ENCODE measurements at places on chromosomes 11 and 22.

GRCh38 chr11:10639350-10639749 is 54.2 kb downstream of the IRAG1 start:
- DNase-seq, result no peak

DNA sequence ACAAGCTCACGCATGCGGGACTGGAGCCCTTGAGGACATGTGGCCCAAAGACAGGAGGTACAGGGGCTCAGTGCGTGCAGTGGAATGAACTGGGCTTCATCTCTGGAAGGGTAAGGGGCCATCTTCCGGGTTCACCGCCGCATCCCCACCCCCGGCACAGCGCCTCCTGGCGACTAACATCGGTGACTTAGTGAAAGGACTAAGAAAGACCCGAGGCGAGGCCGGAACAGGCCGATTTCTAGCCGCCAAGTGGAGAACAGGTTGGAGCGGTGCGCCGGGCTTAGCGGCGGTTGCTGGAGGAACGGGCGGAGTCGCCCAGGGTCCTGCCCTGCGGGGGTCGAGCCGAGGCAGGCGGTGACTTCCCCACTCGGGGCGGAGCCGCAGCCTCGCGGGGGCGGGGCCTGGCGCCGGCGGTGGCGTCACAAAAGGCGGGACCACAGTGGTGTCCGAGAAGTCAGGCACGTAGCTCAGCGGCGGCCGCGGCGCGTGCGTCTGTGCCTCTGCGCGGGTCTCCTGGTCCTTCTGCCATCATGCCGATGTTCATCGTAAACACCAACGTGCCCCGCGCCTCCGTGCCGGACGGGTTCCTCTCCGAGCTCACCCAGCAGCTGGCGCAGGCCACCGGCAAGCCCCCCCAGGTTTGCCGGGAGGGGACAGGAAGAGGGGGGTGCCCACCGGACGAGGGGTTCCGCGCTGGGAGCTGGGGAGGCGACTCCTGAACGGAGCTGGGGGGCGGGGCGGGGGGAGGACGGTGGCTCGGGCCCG is at the start of gene MIF:
Gene MIF (plus strand): TSS at position 439 of the 765 bp plus-strand sequence. CDS start 92 bp downstream, at position 531.
- DNase-seq, result peak; percentile 95

GRCh38 chr22:50150161-50151129 is 20.1 kb upstream of the PANX2 start:
- DNase-seq, result no peak

GRCh38 chr11:19403196-19403895 is 162.6 kb upstream of the E2F8 start:
- DNase-seq, result no peak

DNA sequence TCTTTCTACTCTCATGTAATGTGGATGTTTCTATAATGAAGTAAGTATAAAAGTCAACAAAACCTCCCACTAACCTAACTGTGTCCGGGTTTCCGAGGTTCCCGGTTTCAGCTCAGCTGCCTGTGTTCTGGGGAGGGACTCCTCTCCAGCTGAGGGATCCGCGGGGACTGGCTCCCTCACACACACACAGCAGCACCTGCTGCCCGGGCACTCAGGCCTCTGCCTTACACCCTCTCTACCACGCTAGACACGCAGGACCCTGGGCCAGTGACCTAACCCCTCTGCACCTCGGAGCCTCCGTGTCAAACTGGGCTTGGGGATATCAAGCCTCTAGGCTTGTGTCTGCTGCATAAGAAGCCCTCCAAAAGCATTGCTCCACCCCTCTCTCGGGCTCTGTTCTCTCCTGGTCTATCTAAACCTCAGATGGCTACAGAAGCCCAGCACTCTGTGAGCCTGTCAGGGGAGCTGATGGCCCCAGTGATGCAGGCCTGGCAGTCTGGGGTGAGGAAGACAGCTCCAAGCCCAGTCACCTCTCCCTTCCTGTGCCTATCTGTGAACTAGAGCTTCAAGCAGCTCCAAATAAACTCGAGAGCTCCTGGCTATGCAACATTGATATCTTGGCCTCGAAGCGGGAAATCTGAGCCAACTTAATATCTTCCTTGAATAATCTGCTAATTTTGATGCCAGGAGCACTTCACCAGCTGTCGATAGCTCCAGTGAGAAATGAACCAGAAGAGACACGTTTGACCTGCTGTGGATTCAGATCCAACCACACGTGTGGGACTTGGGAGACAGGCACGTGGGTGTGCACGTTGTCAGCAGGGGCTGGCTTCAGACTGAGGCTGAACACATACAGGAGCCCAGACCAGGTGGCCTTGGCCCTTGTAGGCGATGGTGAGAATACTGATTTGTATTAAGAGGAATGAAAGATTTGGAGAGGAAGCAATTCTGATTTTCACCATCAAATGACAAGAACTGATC is 232.7 kb upstream of the B3GAT1 start:
- DNase-seq, result no peak

- DNase-seq, result no peak
These were observed 5.6 kb upstream of the SEC14L4 start for GRCh38 chr22:30511109-30511508.

DNA sequence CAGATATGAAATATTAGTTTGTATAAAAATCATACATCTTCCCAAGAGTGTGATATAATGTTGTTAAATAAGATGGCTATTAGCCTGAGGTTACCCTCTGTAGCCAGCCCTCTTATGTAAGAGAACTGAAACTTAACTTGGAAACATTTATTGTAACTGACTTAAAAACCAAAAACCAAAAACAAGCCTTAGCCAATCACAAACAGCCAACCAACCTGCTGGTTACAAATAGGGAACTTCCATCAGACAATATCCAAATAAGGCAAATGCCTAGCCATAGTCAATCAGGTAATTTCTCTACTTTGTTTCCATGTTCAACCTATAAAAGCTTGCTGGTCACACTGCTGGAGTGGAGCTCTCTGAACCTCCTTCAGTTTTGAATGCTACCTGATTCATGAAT is 14.1 kb downstream of the KBTBD3 start:
- DNase-seq, result no peak

- DNase-seq, result no peak
These were observed 60.2 kb downstream of the ENDOD1 start for GRCh38 chr11:95149651-95150364.

- DNase-seq, result no peak
These were observed 69.8 kb downstream of the TRIM29 start for GRCh38 chr11:120068114-120068573.

- DNase-seq, result no peak
These were observed 7.1 kb downstream of the CASP12 start for GRCh38 chr11:104891135-104891534.

GRCh38 chr22:44192098-44192815 is 11.5 kb downstream of the PARVG start:
- DNase-seq, result no peak

- DNase-seq, result no peak
These were observed 2.9 kb upstream of the IL18BP start for GRCh38 chr11:71995726-71996291.

DNA sequence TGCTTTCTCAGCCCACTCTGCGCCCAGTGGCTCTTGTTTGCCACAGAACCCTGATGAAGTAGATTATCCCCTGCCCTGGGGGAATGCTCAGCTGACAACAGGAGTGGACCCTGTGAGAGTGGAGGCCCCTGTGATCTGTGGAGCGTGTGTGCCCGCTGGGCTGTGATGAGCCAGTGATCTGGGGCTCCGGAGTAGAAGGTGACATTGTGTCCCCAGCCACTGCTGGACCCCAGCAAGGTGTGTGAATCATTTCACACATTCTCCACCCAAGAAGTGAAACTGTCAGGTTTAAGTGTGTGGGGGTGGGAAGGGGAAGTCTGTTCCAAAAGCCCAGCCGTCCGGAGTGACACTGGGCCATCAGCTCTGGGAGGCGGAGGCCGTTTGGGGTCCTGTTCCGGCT is 33.1 kb upstream of the GRAMD4 start:
- DNase-seq, result no peak

DNA sequence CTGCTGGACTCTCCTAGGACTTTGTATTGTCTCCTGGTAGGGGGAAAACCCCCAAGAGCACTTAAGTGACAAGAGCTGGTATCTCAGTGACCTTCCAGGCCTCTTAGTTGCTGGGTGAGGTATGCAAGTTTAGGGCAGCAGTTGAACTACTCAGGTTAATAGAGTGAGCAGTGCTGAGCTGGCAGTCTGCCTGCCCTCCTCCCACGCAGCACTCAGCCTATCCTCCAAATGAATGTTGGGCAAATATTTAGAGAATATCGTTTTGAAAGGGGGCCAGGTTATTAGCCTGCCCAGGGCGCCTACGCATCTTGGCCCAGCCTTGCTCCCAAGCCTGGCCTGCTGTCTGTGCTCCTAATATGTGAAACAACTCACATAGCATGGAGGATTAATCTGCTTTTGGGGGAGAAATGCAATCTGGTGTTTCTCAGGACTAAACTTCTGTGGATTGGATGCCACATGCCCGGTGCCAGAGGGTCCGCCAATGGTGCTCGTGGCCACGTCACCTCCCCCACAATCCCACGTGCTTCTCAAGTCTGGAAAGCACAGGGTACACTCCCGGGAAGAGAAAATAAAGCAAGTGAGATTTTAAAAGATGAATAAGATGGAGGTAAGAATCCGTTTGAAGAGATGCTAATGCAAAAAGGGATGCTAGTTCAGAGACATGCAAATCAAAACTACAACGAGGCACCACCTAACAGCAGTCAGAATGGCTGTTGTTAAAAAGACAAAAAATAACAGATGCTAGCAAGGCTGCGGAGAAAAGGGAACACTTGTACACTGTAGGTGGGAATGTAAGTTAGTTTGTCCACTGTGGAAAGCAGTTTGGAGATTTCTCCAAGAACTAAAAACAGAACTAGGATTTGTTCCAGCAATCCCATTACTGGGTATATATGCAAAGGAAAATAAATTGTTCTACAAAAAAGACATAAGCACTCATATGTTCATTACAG is 67.7 kb downstream of the SPON1 start:
- DNase-seq, result no peak

GRCh38 chr11:88102598-88102934 is 72.7 kb downstream of the RAB38 start:
- no peak for DNase-seq

- DNase-seq, result no peak
These were observed 693 bp upstream of the LINC01488 start for GRCh38 chr11:69480547-69481392.

DNA sequence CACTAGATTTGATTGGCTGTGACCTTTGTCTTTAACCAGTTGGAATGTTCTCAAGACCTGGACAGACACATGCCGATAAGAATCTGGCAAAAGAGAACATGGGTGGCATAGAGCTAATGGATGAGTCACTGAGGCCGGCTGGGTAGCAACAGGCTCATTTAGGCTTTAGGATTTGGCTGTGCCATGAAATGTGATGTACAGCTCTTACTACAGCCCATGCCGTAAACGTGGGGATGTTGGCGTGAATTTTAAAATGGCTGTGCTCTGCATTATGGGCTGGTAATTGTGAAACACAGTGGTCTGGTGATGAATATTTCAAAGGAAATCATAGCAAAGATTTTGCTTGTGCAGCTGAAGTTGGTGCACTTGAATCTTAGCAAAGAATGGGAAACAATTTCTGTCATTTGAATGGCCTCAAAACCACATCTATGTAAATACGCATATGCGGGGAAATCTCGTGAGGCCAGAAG is 332.4 kb downstream of the TBC1D22A start:
- DNase-seq, result no peak

GRCh38 chr11:33869481-33870422 is 22.1 kb downstream of the LMO2 start:
- no peak for DNase-seq

- DNase-seq, result no peak
These were observed 7.3 kb upstream of the AHNAK start for GRCh38 chr11:62553839-62554361.

DNA sequence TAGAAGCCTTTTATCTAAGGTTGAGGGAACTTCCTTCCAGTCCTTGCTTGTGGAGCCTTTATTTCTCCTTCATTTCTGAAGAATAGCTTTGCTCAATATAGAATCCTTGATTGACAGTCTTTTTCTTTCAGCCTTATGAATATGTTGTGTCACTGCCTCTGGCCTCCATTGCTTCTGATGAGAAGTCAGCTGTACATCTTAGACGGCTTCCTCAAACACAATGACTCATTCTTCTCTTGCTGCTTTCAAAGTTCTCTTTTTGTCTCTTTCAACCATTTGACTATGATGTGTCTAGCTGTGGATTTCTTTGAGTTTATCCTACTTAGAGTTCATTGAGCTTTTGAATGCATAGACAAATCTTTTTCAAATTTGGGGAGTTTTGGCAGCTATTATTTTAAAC is 893.2 kb downstream of the BRD1 start:
- no peak for DNase-seq

DNA sequence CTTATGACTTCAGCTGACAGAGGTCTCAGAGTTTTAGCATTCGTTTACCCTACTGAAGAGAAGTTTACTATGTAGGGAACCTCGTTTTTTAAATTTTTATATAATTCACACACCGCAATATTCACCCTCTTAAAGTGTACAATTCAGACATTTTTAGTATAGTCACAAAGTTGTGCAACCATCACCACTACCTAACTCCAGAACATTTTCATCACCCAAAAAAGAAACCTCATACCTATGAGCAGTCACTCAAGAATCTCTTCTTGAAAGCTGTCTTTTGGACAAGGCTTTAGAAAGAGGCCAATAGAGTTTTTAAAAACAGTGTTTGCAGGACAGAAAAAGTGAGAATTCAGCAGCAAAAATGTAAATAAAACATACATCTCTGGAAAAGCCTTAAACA is 39.5 kb upstream of the CLNS1A start:
- no peak for DNase-seq

DNA sequence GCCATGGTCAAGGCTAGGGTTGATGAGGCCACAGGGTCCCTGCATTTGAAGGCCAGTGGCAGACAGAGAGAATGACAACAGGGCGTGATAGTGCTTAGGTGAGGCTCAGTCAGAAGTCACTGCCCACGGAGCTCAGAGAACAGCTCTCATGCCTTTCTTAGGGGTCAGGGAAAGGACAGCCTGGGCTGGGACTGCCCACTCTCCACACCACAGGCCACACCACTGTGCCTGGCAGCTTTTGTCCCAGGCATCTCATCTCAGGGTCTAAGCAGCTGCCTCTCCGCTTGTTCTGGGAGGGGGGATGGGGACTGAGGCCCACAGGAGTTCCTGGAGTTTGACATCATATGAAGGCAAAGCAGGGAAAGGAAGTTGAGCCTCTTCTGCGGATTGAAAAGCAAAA is 150.2 kb upstream of the B3GAT1 start:
- no peak for DNase-seq

DNA sequence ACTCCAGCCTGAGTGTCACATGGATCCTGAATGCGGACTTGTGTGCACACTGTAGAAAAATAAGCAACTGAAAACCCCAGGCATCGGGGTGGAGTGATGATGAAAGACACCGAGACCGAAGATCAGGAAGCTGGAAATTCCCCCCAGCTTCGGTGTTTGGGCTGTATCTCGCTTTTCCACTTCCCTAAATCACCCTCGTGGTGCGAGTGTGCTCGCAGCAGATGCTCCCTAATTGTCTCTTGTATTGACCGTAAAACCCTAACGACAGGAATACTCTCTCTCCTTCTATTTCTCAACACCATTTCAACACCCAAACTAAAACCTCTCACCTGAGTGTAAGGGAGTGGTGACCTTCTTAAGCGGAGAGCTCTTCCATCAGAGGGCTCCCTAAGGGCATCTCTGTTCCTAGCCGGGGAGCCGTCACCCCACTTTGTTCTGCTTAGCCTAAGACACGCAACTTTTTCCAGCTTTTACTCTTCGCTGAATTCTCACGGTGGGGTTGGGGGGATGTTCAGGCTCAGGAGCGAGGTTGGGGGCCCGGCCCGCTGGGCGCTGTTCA is 635 bp upstream of the GRK3 start:
- no peak for DNase-seq

GRCh38 chr11:41947392-41947791 is 487.9 kb upstream of the LRRC4C start:
- DNase-seq, result no peak
